ENCODE measurements at places on chromosomes 3 and 15. TPM values are rescaled to one million over a fixed set of nuclear protein-coding genes. Genes with fewer than 3 reads are reported as not detected.
A peak's percentile ranks its signal among the peaks of the same experiment; 100 is the strongest.

CLRN1 gene
- total RNA-seq: not detected

ANXA2 gene
- 190 TPM for total RNA-seq

PLCB2 gene
- 228 TPM for total RNA-seq

CIP2A gene
- total RNA-seq: 6.8 TPM

RBMS3 gene
- 1.7 TPM for total RNA-seq

ACKR4 gene
- 0.32 TPM for total RNA-seq

VGLL4 gene
- total RNA-seq: 18.7 TPM

HTR3E gene
- total RNA-seq: not detected

DNA sequence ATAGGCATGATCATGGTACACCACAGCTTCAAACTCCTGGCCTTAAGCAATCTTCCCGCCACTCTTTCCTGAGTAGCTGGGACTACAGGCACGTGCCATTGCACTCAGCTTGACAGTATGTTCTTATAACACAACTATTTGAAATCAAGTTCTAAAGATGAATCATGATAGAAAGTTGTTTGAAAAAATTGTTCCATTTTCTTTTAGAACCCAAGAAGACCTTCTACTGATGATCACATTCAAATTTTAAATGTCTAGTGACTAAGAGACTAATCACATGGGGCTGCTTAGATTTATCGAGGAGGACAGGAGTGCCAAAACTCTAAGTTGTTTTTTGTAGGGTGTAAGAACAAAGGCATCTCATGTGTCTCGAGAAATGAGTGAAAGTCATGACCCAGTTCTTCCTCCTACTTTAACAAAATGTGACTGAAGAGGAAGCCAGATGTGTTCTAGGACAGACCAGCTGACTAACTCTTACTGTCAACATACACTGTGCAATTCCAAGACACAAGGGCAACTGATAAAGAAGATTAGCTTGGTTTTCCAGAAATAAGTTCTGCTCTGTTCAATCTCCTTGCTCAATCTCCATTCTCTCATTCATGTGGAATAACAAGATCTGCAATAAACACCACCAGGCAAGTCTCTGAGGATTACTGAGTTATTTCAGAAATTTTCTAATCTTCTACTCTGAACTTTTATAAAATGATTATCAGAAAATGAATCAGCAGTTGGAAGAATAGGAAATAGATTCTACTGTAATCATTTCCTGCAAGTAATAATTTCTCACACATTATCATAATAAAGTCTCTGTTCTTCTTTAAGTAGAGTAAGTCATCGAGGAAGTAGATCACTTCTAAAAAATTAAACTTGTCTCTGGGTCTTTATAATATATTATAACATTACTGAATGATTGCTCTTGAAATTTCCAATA lies 122.6 kb upstream of the CCNL1 start:
- H3K36me3 ChIP-seq: no peaks in the 10 kb centered on the region
- DNase-seq: no peak
- no peaks in the 10 kb centered on the region for H3K4me1 ChIP-seq
- no peaks in the 10 kb centered on the region for H3K27me3 ChIP-seq

GRCh38 chr15:63803106-63803886 lies 30.5 kb downstream of the HERC1 start:
- no peak overlapping the region for H3K27ac ChIP-seq
- H3K4me1 ChIP-seq: peaks cover 63% of the 10 kb centered on the region
- no peak overlapping the region for H3K4me3 ChIP-seq
- no peaks in the 10 kb centered on the region for H3K27me3 ChIP-seq
- DNase-seq: no peak

DNA sequence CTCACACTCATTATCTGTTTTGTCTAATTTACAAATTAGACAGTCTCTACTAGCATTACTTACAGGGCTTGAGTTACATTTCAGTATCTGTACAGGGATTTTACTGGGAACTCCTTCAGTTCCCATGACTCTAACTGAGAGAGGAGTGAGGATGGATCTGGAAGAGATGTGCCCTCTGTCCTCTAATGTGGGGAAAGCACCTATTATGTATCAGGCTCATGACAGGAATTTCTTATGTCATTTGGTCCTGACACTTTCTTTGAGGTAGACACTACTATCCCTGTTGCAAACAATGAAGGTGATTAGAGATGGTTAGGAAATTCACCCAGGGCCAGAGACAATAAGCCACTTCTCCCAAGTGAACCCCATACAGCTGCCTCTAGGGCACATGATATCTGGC lies 10.9 kb upstream of the NCKIPSD start:
- H3K36me3 ChIP-seq: peaks cover 4% of the 10 kb centered on the region
- no peak overlapping the region for H3K4me3 ChIP-seq

DNA sequence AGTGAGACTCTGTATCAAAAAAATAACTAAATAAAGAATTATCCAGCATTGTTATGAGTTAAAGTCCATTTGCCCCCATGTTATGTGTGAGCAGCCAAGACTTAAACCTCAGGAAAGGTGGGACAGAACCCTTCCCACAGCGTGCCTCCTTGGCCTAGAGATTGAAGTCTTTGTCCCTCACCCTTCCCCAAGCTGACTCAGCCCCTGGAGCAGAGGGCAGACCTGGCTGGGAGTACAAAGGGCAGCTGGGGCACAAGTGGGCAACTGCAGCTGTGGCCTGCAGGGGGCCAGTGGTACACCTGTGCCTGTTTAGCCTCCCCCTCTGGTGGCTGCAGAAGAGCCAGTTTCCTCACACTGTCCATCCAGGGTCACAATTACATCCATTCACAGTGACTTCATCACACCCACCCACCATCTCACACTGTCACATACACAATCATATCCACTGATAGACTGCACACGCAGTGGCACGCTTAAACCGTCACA lies 940 bp upstream of the ACY1 start:
- peaks cover 18% of the 10 kb centered on the region for H3K4me1 ChIP-seq
- H3K36me3 ChIP-seq: no peaks in the 10 kb centered on the region
- DNase-seq: no peak

- no peak overlapping the region for H3K27ac ChIP-seq
- DNase-seq: no peak
- H3K36me3 ChIP-seq: no peaks in the 10 kb centered on the region
- no peak overlapping the region for H3K4me3 ChIP-seq
- peaks cover 2% of the 10 kb centered on the region for H3K4me1 ChIP-seq
These were observed 46.4 kb upstream of the HES1 start for GRCh38 chr3:194089357-194090177.

- H3K27me3 ChIP-seq: no peaks in the 10 kb centered on the region
- H3K4me3 ChIP-seq: no peak overlapping the region
- H3K27ac ChIP-seq: no peak overlapping the region
These were observed 119.1 kb downstream of the ROBO2 start for GRCh38 chr3:77158730-77159581.

DNA sequence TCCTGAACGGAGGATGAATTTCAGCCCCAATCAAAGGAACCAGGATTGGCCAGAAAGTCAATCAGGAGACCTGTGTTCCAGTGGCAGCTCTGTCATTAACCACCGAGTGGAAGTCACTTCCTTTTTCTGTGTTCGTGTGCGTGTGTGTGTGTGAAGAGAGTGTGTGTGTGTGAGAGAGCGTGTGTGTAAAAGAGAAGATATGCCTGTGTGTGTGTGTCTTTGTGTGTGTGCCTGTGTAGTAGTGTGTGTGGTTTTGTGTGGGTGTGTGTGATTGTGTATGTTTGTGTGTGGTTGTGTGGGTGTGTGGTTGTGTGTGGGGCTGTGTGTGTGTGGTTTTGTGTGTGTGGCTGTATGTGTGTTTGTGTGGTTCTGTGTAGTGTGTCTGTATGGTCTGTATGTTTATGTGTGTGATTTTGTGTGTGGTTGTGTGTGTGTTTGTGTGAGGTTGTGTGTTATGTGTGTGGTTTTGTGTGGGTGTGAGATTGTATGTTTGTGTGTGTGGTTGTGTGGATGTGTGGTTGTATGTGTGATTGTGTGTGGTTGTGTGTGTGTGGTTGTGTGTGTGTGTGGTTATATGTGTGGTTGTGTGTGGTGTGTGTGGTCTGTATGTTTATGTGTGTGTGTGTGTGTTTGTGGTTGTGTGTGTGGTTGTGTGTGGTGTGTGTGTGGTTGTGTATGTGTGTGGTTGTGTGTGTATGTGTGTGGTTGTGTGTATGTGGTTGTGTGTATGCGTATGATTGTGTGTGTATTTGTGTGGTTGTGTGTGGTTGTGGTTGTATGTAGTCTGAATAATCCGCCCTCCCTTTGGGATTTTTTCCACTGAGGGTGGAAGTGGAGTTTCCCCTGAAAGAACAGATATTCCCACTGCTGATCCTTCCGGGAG lies 314.4 kb downstream of the SHQ1 start:
- no peak overlapping the region for H3K4me3 ChIP-seq
- H3K4me1 ChIP-seq: no peaks in the 10 kb centered on the region
- DNase-seq: no peak

DNA sequence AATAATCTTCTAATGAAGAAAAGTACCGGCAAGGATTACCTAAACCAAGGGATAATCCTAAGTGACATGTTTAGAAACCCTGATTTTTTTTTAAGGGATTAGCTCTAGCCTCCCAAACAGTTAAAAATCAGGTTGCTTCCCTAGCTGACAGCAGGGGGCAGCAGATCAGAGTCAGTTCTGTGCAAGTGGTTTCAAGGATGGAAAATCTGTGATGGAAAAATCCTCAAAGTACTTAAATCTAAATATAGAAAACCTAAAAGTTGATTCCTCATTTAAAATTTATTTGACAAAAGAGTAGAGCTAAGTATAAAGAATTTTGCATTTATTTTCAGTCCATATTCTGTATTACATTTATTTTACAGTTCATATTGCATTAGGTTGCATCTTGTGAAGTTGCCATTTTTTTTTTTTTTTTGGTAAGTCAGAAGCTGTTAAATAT lies 107.6 kb downstream of the PEX5L start:
- H3K4me3 ChIP-seq: no peak overlapping the region
- no peak overlapping the region for H3K27ac ChIP-seq
- DNase-seq: no peak
- no peaks in the 10 kb centered on the region for H3K36me3 ChIP-seq
- H3K27me3 ChIP-seq: peaks cover 22% of the 10 kb centered on the region
- peaks cover 2% of the 10 kb centered on the region for H3K4me1 ChIP-seq

DNA sequence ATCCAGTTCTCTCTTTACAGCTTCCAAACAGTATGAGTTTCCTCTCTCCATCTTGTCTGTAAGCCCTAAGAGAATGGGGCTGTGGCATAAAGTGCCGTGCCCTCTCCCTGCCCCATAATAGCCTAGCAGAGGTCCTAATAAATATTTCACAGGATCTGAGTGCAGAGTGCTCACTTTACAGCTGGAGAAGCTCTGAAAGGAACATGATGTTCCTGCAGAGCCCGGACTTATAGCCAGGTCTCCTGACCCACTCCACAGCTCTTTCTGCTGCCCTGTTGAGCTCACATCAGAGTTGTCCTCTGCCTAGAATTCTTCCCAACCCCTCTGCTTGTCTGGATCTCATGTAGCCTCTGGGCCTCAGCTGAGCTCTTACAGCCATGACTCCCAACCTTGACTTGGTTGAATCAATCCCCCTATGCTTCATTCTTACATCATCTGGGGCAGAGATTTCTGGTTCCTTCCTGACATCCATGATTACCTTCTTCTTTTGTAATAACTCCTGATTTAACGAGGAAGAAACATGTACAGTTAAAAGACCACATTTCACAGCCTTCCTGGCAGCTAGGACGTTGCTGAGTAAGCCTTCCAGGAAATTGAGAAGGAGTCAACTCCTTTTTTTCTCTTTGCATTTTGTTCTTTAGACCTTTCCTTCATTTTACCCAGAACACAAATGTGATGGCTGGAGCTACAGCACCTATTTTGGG lies 135.3 kb downstream of the RPLP1 start:
- no peaks in the 10 kb centered on the region for H3K27me3 ChIP-seq
- no peak overlapping the region for H3K27ac ChIP-seq
- H3K4me3 ChIP-seq: no peak overlapping the region
- H3K36me3 ChIP-seq: no peaks in the 10 kb centered on the region
- peaks cover 13% of the 10 kb centered on the region for H3K4me1 ChIP-seq
- no peak for DNase-seq

DNA sequence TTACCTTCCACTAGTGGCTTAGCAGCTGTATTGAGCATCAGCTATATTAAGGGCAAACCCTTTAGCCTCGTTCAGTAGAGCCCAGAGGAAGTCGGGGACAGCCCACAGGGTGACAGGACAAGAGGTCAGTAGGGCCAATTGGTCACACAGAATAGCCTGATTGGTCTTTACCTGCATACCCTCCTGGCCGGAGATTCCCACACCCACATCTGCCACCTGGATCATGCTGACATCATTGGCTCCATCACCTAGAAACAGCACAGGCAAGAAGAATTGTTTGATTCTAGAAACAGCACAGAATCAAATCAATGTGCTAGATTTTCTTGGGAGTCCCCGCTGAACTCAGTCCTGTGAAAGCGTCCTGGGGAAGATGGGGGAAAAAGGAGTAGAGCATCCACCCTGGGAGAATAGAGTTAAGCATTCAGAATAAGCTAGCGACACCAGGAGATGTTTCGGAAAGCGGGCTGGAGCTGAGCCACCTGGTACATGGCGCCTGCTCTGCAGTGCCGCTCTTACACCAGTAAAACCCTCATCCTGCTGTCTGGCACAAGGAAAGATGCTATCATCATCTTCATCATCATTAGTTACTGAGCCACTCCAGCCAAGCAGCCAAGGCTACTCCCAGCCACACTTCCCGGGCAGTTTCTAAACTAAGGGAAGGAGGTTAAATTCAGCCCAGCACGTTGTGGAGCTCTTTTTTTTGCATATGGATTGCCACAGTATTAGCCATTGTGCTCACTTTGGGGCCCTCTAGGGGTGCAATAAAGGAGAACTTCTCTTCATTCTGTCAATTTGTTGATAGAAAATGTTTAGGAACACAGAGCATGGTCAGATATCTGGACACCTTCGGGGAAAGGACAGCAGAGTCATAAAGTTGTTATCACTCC lies 171.3 kb downstream of the ATP10A start:
- H3K27me3 ChIP-seq: no peaks in the 10 kb centered on the region
- H3K36me3 ChIP-seq: peaks cover 7% of the 10 kb centered on the region
- H3K27ac ChIP-seq: peak overlapping the region; percentile 14
- H3K4me1 ChIP-seq: no peaks in the 10 kb centered on the region
- no peak overlapping the region for H3K4me3 ChIP-seq

DNA sequence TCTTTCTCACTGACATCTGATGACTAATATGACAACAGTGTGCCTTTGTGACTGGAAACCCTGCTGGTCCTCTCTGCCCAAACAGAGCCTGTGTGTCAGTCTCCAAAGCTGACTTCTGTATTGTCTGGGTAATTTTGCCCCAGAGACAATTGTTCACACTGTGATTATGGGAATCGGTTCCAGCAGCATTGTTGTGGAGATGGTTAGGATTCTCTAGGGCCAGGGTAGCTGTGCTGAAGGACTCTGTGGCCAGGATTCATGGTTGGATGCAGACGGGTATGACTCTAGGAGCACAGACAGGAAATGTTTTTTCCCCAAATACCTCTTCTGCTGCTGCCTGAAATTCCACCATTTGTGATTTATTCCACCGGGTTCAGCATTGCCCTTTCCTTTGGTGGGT lies 57.5 kb upstream of the ITGA11 start:
- no peak overlapping the region for H3K4me3 ChIP-seq
- H3K27ac ChIP-seq: no peak overlapping the region
- H3K4me1 ChIP-seq: peaks cover 7% of the 10 kb centered on the region
- no peaks in the 10 kb centered on the region for H3K36me3 ChIP-seq
- H3K27me3 ChIP-seq: peaks cover 46% of the 10 kb centered on the region
- DNase-seq: no peak

Data from T-helper 17 cell (primary cell).